ENCODE measurements at places on chromosomes 11 and 22.

- DNase-seq, result peak; percentile 25
Observed at GRCh38 chr22:42368379-42369249, 63.6 kb downstream of the NFAM1 start.

GRCh38 chr22:46372686-46373085 is 37.2 kb downstream of the TRMU start:
- no peak for DNase-seq

- DNase-seq, result no peak
Observed at GRCh38 chr11:101584655-101585054, 848 bp upstream of the TRPC6 start.

GRCh38 chr22:44599500-44600140 is 101.6 kb upstream of the RTL6 start:
- no peak for DNase-seq

- DNase-seq, result no peak
Observed at GRCh38 chr11:72703267-72704008, 29.2 kb upstream of the PDE2A start.

- DNase-seq, result no peak
Observed at GRCh38 chr11:60785806-60786361, 751 bp downstream of the MS4A10 start.

DNA sequence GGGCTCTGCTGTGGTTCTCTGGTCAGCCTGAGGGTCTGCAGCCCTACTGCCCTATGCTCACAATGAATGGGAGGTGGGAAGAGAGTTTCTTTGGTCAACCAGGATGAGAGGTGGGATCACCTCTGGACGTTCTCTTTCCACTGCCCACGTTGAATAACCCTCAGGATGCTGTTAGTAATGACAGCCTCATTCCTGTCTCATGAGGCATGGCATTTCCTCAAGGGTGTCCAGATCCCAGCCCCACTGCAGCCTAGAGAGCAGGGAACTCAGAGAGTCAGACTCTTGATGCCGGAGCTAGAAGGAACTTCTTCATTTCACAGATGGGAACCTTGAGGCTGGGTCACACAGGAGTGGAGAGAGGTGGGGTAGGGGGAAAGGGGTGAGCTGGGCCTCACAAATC is 196.0 kb downstream of the CEP164 start:
- DNase-seq, result no peak

- no peak for DNase-seq
Observed at GRCh38 chr11:100810666-100811065, 123.6 kb downstream of the ARHGAP42 start.

GRCh38 chr11:13680501-13681264 is 12.2 kb downstream of the FAR1 start:
- no peak for DNase-seq

DNA sequence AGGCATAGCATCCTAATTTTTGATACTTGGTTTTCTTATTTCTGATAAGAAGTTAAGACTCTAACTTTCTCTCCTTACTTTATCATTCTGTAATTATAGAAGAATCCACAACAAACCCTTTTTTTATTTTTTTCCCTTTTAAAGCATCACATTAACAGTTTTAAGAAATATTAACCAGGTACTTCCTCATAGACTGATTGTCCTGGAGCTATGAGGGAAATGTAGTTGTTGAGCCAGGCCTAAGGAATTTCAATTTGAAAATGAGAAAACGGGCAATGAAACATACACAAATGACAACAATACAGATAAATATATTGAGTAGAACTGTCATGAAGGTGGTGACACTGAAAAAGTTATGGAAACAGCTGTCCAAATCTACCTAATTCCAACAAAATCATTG is 569.0 kb downstream of the KCNA4 start:
- no peak for DNase-seq

GRCh38 chr22:30774566-30774965 is 79.9 kb downstream of the OSBP2 start:
- DNase-seq, result no peak

DNA sequence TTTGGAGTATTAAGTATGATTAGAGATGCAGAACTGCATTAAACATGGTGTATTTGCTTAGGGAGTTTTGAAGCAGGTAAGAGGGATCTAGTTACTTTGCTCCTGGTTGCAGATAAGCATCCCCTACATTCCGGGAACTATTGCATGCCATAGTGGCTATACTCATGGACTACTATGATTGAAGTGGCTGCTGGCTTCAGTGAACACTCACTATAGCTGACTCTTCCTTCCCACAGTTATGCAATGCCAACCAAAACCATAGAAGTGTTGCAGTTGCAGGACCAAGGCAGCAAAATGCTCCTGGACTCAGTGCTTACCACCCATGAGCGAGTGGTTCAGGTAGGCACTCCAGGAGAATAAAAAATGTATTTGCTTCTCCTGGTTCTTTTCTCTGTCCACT is 17.0 kb downstream of the COA4 start:
- no peak for DNase-seq

DNA sequence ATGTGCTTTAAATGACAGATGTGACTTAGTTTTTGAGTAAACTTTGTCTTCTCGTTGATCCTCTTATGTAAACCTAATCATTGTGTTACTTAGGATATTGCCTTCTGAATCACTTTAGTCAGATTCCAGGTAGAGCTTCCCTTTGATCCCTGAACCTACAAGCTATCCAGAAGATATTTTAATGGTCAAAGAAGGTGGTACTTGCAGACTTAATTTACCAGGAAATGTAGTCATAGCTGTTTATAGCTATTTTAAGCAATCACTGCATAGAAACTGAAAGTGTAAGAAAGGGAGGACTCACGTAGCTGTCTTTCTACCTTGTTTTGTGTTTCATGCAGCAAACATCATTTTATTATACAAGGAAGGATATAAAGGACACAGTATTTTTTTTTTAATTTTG is 189.5 kb downstream of the DDX10 start:
- no peak for DNase-seq

DNA sequence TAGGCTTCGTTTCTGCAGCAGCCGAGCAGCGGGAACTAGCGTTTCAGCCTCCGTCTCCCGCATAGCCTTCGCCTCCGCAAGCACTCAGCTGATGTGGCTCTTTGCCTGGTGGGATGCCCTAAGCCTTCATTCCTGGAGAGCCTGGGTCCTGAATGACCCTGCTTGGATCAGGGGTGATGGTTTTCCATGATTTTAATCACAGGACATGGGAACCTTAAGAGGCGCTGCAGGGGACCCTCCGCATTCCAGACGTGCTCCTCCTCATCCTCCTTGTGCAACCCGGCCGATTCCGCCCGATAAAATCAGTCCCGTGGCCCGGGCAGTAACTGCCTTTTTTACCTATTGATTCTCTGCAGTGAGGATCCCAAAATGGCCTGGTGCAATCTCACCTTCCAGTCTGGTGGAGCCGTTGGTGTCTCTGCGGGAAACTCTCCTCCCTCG is 8.2 kb downstream of the C11orf21 start:
- DNase-seq, result no peak

DNA sequence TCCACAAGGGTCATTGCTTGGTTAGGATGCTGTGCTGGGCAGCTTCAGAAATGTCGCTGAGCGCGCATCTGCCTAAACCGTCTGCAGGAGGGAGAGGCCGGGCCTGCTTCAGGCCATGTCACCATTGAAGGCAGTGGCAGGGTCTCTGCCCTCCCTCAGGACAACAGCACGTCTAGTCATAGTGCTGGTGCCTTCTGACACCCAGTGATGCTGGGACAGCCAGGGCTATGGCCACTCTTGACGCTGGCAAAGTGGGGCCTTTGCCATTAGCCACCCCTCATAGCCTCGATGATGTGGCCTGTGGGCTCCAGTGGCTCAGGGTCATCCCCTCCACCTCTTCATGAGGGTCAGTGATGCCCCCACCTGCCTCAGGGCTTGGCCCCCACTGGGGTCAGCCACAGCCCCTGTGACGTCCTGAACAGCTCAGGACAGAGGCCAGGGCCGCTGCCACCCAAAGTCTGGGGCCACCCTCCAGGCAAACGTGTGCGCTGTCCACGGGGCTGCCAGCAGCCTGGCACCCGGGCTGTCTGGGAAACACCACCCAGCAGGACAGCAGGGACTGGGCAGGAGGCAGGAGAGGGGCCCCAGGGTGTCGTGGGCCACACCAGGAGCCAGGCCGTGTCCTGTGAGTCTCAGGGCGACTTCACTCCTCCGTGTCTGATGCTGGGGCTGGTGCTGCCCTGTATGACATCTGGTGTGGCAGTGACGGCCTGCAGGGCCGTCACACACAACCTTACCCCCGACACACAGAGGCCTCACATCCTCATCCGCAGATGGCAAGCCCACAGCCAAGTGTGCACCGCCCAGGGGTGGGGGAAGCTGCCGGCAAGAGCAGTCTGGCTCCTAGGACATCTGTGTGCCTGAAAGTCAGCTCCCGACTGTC is 42.5 kb downstream of the CERK start:
- DNase-seq, result no peak

GRCh38 chr11:116642902-116643301 is 129.9 kb downstream of the BUD13 start:
- no peak for DNase-seq

DNA sequence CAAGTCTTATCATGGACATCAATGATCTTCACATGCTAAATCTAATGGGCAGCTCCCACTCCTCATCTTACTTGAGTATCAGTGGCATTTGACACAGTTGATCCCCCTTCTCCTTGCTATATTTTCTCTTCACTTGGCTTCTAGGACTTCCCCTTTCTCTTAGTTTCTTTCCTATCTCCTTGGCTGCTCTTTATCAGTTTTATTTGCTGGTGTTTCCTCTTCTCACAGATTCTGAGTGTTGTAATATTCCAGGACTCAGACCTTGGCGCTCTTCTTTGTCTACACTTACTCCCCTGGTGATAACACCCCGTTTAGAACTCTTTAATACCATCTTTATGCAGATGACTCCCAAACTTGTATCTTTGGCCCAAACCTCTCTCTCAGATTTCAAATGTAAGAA is 33.9 kb upstream of the RASSF10 start:
- no peak for DNase-seq

DNA sequence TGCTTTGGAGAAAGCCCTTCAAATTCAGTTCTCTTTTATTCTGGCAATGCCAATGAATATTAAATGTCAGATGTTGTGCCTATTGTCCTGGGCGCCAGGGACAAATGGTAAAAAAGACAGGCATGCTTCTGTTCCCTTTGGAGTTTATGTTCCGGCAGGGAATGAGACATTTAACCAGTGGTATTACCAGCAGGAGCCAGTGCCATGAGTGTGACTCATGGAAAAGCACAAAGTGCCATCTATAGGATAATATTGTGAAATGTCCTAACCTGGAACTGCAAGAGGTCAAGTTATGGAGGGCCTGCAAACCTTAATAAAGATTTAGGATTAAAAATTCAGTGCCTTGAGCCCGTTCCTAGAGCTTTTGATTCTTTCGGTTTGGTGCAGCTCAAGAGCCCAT is 39.5 kb downstream of the REXO2 start:
- no peak for DNase-seq

- no peak for DNase-seq
Observed at GRCh38 chr11:104663190-104664140, 234.8 kb downstream of the CASP12 start.

DNA sequence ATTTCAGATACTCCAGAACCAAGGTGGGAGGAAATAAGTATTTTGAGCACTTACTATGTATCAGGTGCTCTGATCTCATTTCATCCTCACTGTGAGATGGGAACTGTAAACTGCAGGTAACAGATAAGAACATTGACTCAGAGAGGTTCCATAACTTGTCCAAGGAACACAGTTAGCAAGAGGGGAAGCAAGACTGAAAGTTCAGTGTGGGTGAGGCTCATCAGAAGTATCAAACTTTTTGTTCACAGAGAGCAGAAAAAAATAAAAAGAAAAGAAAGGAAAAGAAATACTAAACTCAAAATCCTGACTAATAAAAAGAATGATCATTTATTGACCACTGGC is 37.1 kb downstream of the RAB30 start:
- DNase-seq, result no peak

DNA sequence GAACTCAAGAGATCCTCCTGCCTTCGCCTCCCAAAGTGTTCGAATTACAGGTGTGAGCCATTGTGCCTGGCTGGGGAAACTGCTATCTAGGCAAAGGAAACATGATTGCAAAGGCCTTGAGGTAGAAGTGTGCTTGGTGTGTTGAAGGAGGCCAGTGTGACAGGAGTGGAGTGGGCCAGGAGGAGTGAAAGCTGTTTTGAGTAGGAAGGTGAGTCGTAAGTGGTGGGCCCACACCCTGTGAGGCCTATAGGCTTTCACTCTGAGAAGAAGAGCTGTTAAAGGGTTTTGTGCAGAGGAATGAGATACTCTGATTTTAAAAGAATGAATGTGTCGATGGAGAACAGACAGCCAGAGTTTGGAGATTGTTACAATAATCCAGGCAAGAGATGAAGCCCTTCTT is 43.4 kb downstream of the WEE1 start:
- no peak for DNase-seq

GRCh38 chr22:17101475-17102296 is 16.9 kb downstream of the IL17RA start:
- no peak for DNase-seq

- DNase-seq, result no peak
Observed at GRCh38 chr11:60347084-60347797, 20.2 kb downstream of the MS4A6E start.

DNA sequence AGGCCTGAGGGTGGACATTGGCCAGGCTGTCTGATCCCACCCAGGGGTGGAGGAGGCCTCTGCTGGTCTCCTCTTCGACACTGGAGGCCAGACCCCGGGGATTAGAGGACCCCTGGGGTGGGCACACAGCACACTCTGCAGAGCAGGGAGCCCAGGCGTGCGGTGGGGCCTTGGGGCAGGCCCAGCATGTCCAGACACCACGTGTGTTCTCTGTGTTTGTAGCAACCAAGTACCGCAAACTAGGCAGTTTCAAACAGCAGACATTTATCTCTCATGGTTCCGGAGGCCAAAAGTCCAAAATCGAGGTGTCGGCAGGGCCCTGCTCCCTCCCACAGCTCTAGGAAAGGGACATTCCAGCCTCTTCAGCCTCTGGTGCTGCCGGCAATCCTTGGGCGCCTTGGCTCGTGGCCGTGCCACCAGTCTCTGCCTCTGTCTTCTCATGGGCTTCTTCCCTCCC is 1.5 kb downstream of the PANX2 start:
- no peak for DNase-seq

DNA sequence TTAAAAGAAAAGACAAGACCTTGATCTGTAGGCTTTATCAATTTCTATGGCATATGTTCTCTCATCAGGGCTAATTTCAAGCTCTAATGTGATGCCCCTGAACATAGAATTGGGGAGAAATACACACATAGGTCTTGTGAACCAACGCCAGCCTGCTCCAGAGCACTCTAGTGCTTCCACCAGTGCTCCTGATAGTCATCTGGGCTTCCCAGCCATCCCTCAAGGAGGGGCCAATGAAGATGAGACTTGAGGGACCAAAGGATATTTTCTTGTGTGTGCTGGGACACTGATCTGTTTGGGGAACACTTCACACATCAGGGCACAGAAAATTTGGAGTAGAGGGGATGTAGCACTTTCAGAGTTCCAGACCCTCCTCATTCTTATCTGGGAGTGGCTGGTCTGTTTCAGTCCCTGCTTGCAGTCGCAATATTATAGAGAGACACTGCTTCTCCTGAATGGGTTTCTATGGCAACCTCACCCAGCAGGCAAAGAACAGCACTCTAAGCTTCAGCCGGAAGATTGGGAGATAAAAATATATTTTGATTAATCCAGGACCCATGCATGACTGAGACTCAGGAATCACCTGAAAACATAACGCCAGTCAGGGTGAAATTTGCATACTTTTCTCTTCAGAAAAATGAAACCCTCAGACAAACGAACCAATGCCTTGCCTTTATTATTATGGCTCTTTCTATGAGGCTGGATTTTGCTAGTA is 28.4 kb upstream of the SCN3B start:
- DNase-seq, result no peak

All from T-helper 17 cell (primary cell).